Stimulated activated CD8-positive, alpha-beta memory T cell treated with anti-CD3 and anti-CD28 coated beads, Interleukin-4, amount 100 ng/mL, for 24 hours (primary cell): ENCODE measurements at places on chromosomes 4 and X.

DNA sequence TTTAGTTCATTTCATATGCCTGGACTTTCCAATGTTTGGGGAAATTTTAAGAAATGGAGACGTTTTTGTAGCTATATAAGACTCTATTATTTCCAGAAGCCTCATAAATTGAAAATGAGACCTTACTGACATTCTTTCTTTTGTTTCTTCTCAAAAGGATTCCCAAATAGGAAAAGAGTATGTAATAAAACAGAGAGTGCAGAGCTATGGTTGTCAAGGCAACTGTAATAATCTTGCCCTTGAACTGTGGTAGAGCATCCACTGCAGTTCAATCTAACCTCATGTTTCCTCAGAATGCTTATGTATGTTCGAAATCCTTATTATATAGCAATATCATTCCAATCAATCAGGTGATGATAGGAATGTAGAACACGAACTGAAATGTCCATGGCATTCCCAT is 54.1 kb downstream of the AMELX start:
- no peak for DNase-seq

DNA sequence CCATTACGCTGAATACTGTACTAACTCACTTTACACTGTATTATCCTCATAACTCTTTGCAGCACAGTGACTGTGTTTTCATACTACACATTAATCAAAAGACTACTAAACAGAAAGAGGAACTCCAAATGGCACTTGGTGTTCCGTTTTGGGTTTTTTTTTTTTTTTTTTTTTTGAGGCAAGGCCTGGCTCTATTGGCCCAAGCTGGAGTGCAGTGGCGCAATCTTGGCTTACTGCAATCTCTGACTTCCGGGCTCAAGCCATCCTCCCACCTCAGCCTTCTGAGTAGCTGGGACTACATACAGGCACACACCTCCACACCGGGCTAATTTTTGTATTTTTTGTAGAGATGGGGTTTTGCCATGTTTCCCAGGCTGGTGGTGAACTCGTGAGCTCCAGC is 10.7 kb downstream of the KLHL8 start:
- DNase-seq, result no peak

GRCh38 chrX:53291596-53291995 is 10.2 kb upstream of the IQSEC2 start:
- no peak for DNase-seq

GRCh38 chrX:154298312-154298711 is 2.7 kb downstream of the TKTL1 start:
- no peak for DNase-seq
